HL-60 (cell line): ENCODE measurements at places on chromosomes 6 and 20.

GRCh38 chr6:1139155-1139890 lies 172.6 kb upstream of the FOXQ1 start:
- no peak for DNase-seq

GRCh38 chr6:130848945-130849344 lies 21.7 kb downstream of the SMLR1 start:
- no peak for DNase-seq

DNA sequence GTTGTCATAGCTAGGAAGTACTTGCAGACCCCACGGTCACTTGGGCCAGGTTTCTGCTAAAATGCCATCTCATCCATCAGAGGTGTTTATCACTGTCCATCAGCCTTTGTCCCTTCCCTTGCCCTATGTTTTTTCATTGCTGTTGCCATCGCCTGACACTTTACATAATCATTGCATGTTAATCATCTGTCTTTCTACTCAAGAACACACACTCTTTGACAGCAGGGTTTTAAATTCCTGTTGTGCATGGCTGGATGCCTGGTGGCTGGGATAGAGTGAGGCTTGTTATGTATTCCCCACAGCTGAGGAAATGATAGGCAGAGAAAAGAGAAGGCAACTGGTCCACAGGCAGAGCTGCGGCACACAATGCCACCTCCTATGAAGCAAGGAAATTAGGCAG lies 11.7 kb upstream of the C6orf118 start:
- DNase-seq = no peak

- DNase-seq = no peak
Observed at GRCh38 chr6:79230149-79230548, 4.3 kb downstream of the HMGN3 start.

DNA sequence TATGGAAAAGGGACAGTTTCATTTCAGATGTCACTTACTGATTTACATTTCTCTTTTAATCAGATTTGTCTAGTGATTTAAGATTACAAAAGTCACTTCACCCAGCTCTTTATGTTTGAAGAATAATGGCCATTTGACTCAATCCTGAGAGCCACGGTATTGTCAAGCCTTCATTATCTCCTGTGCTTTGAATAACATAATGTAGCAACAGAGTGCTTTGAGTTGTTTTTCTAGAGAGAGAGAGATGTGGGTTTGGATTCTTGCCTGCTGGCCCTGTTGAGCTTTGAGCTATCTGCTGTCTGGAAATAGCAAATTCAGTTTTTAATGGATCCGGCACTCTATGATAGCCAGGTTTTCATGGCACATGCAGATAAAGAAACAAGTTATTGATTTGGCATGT lies 478.4 kb upstream of the SOX4 start:
- no peak for DNase-seq

DNA sequence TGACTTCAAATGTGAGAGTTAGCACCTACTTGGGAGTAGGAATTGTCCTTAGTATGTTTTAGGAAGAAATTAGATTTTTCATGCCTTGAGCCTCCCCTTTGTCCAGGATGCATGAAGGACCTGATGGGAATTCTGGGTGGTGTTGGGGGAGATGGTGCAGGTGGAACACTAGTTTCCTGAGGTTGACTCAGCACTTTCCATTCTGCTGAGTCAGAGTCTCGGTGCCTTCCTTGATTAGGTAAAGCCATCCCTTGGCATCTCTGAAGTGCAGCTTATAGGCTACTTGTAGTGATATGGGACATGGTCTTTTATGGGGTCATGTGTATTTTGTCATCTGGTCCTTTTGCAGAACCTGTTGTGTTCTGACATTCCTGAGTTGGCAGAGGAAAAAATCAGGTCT lies 105.3 kb downstream of the PHACTR3 start:
- no peak for DNase-seq

DNA sequence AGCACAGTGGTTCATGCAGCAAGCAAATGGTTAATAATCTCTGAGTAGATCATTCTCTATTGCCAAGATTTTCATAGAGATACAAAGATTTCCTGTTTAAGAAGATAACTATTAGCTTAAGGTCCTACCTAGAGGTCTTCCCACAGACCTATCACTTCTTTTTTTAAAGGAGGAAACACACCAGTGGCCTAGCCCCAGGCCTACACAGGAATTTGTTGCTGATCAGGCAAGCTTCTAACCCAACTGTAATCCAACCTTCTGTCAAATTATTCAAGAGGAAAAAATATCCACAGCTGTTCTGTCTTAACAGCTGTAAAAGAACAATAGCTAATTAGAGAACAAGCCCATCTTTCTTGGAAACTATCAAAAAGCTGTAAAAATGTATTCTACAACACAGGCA lies 332.8 kb downstream of the BTBD9 start:
- DNase-seq = no peak

GRCh38 chr6:160238761-160239751 lies 19.6 kb downstream of the SLC22A2 start:
- DNase-seq = no peak

GRCh38 chr6:125357515-125358256 lies 55.9 kb upstream of the HDDC2 start:
- no peak for DNase-seq

DNA sequence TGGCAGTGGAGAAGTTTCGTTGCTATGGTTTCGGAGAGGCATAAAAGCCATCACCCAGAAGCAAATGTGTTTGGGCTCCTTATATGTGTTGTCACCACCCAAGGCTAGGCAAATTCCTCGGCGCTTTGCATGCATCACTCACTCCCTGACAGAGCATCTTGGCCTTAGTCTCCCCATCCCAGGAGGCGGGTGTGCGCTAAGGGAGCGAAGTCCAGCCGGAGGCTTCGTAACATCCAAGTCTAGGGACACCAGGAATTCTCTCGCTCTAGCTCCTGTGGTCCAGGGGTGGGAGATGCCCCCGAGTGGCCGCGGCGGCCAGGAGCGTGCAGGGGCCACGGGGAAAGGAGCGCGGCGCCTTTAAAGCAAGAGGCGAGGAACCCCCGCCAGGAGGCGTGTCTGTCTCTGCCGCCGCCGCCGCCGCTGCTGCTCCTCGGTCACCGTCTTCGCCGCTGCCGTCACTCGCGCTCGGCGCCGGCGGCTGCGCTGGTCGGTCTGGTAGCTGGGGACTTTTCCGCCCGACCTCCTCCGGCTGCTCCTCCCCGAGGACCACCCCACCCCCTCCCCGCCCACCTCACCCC lies at the start of gene GRIK2:
GRIK2 (plus strand) TSS at position 458 of the 578 bp plus-strand sequence.
- no peak for DNase-seq

GRCh38 chr6:140051521-140052512 lies 677.4 kb upstream of the CITED2 start:
- no peak for DNase-seq
